ENCODE measurements at places on chromosomes 12 and 14.

- DNase-seq, result no peak
These were observed 120.3 kb downstream of the SLC38A1 start for GRCh38 chr12:46148327-46149078.

DNA sequence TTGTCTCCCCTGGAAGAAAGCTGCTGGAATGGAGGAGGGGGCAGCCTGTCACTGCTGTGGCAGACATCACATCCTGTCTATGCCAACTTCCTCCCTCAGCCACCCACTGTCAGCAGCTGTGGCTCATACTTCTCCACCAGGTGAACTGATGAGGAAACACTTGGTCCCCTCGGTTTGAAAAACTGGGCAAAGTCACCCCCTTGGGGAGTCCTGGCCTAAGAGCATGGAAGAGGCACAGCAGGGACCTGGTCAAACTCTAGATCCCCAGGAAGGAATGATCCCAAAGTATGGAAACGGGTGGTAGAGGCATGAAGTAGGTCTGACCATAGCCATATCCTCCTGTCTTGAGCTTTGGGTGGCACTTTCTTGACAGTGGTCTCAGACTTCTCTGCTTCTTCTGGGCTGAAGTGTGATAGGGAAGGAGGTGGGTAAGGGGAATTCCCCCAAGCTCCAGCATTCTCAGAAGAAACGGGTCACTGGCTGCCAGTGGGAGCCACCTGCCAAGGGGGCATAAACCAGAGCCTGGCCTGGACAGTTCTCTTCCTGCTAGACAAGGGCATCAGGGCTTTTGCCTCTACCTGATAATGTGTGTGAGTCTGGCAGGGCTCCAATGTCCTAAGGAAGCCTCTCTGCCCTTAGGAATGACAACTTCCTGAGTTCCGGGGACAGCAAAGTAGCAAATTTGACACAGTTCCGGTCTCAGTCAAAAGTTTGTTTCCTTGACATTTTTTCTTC lies 36.0 kb downstream of the FMNL3 start:
- DNase-seq, result peak; percentile 12

GRCh38 chr14:98947911-98948595 lies 323.9 kb downstream of the BCL11B start:
- no peak for DNase-seq

DNA sequence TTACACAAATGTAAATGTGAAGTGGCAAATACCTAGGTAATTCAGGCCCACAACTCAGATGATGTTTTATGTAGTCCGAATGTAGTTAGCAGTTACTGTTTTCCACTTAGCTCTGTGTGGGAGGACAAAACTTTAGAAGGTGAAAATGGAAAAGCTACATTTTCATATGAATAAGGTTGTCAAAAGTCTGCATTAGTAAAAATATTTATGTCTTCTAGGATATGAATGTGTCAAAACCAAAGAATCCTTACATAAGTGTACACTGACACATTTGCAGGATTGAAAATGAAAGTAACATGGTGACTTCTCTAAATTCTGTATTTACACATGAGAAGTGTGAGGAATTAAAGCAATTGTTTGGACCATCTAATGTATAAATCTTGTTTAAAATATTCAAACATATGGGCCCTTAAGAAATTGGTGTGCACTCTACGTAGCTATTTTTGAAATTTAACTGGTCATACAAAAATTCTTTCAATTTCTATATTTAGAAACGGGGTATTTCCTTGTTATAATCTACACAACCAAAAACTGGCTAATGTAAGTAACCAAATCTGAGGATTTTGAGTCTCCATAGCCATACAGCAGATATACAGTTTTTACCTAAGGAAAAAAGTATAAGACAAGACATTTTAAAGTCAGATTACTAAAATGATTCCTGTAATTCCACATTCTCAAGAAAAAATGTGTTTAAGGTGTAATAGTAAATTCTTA lies 5.4 kb downstream of the CDKN1B start:
- DNase-seq, result no peak

DNA sequence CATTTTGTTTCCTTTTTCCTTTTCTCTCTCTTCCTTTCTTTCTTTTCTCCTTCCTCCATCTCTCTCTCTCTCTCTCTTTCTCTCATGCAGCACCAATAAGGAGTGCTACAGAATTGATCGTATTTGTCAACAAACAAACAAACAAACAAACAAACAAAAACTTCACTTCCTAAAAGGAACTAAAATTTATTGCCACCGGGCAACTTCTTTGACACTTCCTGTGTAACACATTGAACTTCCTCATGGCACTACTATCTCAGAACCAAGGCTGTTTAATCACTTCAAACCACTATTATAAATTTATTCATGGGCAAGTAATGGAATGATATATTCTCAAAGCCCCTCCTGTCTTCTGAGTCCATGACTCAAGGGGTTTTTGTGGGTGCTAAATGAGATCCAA lies 51.3 kb downstream of the SERPINA3 start:
- no peak for DNase-seq

GRCh38 chr12:26172539-26172938 lies 22.8 kb upstream of the SSPN start:
- no peak for DNase-seq
